KG1 (cell line): ENCODE measurements at places on chromosomes 5 and 9.

DNA sequence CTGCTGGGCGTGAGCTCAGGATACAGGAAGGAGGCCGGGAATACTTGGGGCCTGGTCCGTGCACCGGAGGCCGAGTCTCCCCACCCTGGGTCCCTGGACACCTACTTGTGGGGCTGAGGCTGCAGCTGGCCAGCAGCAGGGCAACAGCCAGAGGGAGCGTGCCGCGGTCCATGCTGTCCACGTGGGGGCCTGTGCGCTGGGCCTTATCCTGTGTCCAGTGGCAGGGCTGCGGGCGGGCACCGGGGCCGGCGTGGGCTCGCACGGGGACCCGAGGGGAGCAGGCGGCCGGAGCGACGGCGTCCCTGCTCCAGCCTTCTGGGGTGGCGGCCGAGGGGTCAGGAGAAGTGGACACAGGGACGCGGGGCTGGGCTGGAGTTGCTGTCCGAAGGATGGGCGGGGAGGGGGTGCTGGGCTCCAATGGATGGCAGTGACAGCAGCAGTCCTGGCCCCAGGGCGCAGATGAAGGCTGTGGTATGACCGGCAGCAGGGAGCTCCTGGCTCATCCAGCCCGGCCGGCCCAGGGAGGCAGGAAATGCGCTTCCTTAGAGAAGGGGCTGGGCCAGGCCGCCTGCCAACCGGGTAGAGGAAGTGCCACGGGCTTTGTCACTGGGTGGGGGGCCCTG, at the start of gene ENG:
ENG (minus strand) TSS at position 475 of the 623 bp plus-strand sequence; CDS start at position 172, 303 bp downstream.
- no peak for DNase-seq

DNA sequence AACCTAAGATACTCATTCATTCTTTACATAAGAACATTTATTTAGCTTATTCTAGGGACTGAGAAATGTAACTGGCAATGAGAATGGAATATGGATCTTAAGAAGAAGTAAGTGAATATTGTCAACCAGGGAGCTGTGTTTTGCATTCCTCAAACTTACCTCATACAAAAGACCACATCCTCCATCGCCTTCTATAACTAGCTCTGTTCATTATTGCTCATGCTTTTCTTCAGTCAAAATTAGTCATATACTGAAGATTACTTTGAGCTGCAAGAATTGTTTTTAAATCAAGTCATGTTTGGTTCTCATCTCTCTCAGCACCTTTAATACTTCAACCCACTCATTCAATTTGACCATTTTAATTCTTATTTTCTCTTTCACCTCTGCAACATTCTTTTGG, 140.3 kb upstream of the RASA1 start:
- no peak for DNase-seq

DNA sequence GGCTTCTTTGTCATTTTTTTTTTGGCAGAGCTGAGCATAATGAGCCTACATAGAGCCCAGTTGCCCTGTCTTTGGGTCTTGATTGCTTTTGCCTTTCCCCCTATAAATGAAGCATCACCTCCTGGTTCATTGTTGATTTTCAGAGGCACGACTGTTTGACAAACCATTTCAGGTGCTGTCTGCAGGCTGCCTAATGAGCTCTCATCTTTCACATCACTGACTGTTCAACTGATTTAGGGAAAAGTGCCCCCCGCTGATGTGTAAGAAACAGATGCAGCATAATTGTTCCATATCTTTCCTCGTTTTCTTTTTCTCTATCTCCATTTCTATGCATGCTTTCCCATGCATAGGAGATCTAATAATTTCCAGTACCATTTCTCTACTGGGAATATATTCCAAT, 338.6 kb downstream of the TMEM38B start:
- no peak for DNase-seq

DNA sequence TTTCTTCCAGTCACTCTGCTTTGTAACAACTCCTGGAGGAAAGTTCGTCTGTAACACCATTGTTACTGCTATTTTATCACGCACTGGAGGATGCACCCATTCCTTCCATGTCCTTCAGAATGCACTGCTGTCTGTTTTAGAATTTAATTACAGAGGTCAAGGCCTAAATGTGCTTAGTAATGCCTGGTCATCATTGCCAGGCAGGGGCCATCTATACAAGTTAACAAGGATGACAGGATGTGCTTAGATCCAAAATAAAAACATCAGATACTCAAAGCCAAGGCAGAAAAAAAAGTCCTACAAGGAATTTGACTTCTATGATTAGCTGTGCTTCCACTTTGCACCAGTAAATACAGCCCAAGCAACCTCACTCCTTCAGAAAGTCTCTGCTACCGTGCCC, 371.4 kb downstream of the SEMA5A start:
- no peak for DNase-seq

DNA sequence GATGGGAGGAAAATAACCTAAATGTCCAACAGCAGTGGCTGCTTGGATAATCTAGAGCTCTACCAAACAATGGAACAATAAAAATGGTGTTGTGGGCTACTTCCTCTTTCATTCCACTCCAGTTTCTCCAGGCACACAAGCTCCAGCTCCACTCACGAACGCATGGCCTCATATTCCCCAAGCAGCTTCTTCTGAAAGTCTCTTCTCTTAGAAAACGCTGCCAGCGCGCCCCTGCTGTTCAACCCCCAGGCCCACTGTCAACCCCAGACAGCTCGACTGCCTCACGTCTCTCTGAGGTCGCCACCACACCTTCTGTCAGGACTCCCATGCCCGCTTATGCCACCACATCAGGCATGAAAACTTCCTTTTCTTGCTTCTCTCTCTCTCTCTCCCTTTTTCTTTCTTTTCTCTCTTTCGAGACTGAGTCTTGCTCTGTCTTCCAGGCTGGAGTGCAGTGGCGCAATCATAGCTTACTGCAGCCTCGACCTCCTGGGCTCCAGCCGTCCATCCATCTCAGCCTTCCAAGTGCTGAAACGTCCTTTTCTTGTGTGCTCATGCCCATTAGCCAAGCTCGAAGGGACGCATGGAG, 16.2 kb downstream of the OR2V2 start:
- DNase-seq = no peak
